ENCODE measurements at places on chromosomes 5 and 9.

DNA sequence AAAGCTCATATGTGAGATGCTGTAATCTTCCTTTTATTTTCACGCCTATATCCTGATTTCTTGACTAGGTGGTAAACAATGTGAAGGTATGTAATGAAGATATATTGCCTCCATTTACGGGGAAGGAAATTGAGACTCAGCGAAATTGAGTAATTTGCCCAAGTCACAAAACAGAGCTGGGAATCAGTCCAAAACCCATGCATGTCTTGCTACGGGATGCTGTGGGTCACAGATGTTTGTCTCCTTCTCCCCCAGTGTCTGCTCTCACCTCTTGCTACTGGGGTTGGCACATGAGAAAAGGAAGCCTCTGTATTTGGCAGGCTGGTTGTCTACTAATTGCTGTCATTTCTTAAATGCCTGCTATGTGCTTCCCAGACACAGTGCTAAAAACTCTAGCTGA lies 53.7 kb upstream of the TEX48 start:
- DNase-seq = no peak

DNA sequence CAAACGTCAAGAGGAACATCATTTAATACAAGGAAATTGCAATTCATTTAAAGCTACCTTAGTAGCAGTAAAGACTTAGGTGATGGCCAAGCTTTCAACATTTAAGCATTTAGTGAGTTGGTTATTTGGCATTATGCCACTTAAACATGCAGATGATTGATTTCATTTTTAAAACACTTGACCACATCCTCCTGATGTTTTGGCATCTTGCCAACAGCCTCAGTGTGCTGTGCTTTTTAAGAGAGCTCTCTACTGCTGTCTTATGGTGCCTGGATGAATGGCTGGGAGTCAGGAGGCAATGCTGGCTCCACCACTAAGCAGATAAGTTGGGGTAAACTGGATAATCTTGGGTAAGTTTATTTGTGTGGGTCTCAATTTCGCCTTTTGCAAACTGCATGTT lies 364.5 kb downstream of the MAN2A1 start:
- peak; percentile 92 for DNase-seq

DNA sequence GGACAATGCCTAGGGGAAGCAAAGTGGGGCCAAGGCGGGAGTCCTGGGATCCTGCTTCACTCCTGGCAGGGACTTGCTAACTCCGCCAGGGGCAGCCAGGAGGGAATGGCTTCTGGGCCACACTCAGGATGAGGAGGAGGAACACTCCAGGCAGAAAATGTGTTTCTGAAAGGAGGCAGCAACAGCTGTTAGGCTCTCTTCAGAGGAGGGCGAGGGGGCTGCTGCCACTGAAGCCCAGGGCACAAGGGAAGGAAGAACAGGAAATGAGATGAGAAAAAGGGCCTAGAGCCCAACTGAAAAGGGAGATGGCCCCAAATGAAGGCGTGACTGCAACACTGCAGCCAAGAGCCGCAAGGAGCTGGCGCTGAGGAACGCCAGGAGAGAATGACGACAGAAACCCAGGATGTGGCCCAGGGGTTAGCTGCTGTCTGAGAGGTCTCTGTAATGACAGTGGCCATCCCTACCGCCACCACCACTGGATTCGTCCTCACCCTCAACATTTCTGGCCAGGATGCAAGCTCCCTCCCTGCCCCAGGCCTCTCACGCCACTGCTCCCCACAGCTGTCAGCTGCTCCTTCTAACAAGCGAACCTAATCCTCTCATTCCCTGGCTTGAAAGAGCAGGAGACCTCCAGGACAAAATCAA lies 15.8 kb downstream of the PSMB7 start:
- DNase-seq = no peak

- DNase-seq = no peak
Measured at GRCh38 chr5:160769301-160769700, 82.7 kb downstream of the ATP10B start.

DNA sequence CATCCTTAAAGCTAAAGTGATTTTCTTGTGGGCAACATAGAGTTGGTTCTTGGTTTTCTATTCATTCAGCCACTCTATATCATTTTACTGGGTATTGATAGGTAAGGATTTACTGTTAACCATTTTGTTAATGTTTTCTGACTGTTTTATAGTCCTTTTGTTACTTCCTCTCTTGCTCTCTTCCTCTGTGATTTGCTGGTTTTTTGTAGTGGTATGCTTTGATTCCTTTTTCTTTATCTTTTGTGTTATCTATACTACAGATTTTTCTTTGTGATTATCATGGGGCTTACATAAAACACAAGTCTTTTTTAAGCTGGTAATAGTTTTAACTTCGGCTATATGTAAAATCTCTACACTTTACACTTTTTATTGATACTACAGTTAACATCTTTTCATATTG lies 43.3 kb downstream of the CREBRF start:
- DNase-seq = no peak

DNA sequence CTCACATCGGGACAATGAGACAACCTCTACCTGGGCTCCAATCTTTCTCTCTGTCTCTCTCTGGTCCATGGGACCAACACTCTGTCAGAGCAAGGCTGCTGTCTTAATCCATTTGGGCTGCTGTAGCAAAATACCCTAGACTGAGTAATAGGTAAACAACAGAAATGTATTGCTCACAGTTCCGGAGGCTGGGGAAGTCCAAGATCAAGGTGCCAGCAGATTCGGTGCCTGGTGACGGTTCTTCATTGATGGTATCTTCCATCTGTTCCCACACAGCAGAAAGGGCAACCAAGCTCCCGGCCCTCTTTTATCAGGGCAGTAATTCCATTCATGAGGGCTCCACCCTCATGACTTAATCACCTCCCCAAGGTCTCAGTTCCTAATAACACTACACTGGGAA lies 61.3 kb upstream of the SPOCK1 start:
- DNase-seq = no peak

DNA sequence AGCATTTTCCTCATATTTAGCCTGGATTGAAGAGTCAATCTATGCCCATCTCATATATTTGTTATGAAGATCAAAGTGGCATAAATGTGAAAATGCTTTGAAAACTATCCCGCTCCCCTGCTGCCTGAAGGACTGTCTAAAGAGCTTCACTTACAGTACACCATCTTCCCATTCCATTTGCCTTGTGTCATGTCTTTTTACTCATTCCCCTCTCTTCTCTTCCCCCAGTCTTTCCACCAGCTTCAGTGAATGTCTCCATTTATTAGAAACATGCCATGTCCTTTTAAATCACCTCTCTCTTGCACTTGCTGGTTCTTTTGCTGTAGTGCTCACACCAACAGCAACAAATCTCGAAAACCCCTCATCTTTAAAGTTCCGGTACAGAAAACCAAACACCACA lies 192.7 kb upstream of the SGCD start:
- DNase-seq = no peak

DNA sequence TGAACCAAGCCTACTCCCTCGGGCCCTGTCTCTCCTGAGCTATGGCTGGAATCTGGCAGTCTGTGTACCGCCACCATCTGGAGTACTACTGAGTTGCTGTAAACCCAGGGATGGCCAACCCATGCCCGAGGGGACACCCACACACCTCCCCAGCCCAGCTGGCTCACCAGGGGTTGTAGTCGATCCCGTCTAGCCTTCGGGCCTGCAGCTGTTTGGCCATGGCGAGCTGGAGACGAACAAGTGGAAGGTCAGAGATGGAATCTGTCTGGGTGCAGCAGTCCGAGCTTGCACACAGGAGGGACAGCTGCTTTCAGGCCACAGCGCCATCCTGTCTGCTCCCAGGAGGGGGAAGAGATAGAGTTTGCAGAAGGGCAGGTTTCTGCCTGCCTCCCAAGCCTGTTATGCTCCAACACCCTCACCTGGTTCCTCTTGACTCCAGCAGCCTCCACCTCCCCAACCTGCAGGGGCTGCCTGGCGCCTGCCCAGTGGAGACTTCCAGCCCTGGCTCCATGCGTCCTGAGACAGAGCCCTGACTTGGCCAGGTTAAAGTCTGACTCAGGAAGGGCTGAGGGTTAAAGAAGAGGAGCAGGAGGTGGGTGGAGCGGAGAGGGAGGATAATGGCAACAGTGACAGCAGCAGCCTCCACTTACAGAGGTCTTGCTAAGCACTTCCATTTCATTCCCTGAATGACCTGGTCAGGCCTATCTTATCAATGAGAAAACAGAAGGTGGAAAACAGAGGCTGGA lies 15.8 kb upstream of the SPOUT1 start:
- DNase-seq = peak; percentile 8

DNA sequence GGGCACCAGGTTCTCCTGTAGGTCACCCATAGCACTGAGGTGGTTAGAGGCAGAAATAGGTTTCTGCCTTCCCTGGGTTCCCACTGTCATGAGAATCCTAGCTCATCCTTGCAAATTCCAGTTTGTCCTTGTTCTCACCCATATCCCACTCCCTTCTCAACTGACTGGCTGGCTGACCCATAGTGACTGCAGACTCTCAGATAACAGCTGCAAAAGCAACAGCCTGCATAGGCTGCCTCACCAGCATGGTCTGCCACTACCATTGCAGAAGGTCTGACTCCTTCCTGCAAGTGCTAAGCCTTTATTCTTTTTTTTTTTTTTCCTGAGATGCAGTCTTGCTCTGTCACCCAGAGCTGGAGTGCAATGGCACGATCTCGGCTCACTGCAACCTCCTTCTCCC lies 194.0 kb downstream of the SEMA6A start:
- DNase-seq = no peak

DNA sequence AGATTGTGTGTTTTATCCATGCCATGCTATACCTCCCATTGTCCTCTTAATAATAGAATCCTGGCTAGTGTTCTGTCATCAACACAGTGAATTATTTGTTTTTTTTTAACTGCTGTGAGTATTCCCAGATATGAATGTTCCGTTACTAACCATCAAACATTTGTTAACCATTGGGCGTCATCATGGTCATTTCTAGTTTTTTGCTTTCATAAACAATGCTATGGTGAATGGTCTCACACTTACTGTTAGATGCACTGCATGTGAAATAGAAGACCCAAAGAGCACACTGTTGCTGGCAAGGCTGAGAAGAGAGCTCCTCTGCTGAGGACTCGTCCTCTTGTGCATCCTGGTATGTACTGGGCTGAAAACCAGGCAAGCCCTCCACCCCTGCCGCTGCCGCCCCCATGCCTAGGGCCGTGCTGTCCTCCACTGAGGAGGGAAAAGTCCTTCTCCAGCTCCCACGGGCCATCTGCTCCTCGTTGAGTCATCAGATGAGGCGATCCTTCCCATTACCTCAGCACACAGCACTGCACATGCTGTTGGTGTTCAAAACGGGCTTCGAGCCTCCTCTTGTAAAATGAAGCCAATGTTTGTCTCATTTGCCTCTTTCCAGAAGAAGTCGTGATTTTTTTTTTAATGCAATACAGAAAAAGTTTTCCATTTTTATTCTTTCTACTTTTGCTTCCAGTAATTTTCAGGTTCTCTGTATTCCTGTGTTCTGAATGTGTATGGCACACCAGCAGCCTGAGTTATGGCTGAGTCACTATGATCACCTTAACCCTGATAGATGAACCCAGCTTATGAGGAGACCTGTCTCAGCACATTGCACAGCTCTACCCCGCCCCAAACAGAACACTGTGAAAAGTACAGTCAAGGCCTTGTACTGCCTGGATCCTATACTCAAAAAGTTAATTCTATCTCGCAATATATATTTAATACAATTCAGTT lies 219.0 kb downstream of the AOPEP start:
- DNase-seq = no peak

- peak; percentile 38 for DNase-seq
Measured at GRCh38 chr9:130549093-130549735, 30.2 kb upstream of the FUBP3 start.

- DNase-seq = peak; percentile 24
Measured at GRCh38 chr9:137423514-137424291, 510 bp downstream of the NOXA1 start.

- DNase-seq = no peak
Measured at GRCh38 chr9:117290856-117291622, 123.8 kb downstream of the ASTN2 start.

DNA sequence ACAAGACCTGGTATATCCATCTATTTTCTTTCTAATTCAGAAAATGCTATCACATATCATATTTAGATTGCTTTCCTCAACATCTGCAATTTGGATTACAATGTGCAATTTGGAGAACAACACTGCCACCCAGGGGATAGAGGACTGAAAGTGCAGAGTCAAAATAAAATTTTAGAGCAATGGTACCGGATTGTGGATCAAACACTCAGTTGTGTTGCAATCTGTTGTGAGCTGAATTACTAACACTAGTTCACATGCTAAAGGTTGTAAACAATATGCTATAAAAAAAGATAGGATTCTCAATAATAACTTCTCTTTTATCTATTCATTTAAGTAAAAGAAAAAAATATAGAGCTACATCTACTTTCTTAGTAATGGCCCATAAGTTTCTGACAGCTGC lies 11.9 kb upstream of the SRFBP1 start:
- DNase-seq = peak; percentile 56

- DNase-seq = no peak
Measured at GRCh38 chr5:37836235-37836591, 3.6 kb downstream of the GDNF start.

DNA sequence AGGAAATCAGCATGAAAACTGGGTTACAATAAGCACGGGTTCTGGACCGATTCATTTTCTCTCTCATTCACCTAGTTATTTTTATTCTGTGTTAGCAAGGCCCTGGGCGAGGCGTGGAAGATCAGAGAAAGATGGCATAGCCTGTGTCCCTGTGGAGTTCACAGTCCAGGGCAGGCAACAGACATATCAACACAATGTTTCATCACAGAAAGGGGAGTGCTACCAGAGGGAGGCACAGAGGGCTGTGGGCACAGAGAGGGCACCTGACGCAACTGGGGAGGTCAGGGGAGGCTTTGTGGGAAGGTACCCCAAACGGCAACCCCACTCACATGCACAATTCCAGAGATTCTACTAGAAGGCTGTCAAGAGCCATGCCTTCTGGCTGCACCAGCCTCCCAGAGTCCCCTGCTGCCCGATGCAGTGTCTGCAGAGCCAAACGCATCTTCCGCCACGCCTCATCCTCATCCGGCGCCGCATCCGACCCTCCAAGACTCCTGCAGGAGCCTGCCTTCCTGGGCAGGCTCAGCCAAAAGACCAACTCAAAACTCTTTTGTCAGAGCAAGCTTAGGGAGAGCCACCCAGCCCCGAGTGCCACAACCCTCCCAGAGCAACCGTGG lies 1.4 kb downstream of the FAM193B start:
- no peak for DNase-seq

- no peak for DNase-seq
Measured at GRCh38 chr9:114729706-114730105, 47.7 kb upstream of the TEX48 start.

All from OCI-M1 (cell line).